ENCODE measurements at places on chromosomes 5 and 9. TPM values are rescaled to one million over a fixed set of nuclear protein-coding genes. Genes with fewer than 3 reads are reported as not detected.

DNA sequence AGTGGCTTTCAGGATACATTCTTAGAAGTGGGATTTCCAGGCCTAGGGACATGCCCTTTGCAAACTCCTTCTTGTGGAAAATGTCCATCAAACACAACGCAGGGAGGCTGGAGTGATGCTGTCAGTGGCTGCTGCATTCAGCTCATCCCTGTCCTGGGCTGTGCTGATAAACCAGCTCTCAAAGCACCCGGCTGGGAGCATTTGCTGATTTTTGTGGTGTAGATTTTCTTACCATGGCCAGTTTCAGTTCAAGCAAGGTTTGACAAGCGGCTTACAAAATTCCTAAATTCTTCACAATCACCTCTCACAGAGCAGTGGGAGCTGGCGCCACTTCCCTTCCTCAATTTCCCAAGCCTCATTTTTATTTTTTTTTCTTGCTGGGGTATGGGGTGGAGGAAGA, 28.2 kb downstream of the FAM163B start:
- no peak for DNase-seq

- no peak for DNase-seq
Measured at GRCh38 chr5:135651156-135651555, 72.4 kb upstream of the CXCL14 start.

- DNase-seq = no peak
Measured at GRCh38 chr5:109143031-109143430, 266.7 kb downstream of the PJA2 start.

DNA sequence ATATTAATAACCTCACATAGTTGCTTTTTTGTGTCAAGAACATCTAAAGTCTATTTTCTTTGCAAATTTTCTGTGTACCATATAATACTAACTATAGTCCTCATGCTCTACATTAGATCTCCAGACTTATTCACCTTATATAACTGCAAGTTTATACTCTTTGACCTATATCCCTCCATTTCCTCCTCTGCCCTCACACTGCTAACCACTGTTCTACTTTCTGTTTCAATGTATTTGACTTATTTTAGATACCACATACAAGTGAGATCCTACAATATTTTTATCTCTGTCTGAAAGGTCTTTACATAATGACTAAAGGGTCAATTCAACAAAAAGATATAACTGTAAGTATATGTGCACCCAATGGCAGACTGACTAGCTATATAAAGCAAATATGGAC, 789.7 kb upstream of the ZNF608 start:
- DNase-seq = no peak

DNA sequence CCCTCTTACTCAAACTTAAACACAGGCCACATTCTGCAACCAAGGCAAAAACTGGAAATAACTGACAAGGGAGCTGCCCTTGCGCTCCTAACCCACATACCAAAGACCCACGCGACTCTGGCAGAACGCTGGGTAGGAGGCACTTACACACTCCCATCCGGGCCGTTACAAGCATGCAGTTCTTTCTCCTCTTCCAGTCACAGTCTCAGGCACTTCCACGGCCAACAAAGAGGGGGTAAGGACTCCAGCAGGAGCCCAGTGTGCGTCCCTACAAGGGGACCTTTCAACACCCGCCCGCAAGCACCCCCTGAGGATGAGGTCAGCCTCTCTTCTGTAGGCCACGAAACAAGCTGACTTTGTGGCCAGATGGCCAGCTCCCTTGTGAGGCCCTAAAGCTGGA, 57.4 kb downstream of the SERINC5 start:
- DNase-seq = no peak

GRCh38 chr9:121273064-121273775, 5.3 kb downstream of the GSN start:
- DNase-seq = no peak

- no peak for DNase-seq
Measured at GRCh38 chr9:17402309-17402708, 176.6 kb upstream of the SH3GL2 start.

- no peak for DNase-seq
Measured at GRCh38 chr9:93012963-93013855, 45.3 kb upstream of the SUSD3 start.

GRCh38 chr9:6006749-6007057, 8.7 kb downstream of the RANBP6 start:
- DNase-seq = no peak

ADAMTS2 gene
- 93.2 TPM for total RNA-seq

PCDHGB7 gene
- total RNA-seq = 5.4 TPM

ANKRD20A1 gene
- 2.5 TPM for total RNA-seq

ADGRD2 gene
- not detected for total RNA-seq

NPR2 gene
- total RNA-seq = 46.2 TPM

LHX2 gene
- total RNA-seq = not detected

LCN1 gene
- total RNA-seq = 0.60 TPM

SLC23A1 gene
- total RNA-seq = not detected

C8G gene
- not detected for total RNA-seq

Data from chondrocyte (in vitro differentiated cells).